ENCODE measurements at places on chromosomes 12 and 14.

DNA sequence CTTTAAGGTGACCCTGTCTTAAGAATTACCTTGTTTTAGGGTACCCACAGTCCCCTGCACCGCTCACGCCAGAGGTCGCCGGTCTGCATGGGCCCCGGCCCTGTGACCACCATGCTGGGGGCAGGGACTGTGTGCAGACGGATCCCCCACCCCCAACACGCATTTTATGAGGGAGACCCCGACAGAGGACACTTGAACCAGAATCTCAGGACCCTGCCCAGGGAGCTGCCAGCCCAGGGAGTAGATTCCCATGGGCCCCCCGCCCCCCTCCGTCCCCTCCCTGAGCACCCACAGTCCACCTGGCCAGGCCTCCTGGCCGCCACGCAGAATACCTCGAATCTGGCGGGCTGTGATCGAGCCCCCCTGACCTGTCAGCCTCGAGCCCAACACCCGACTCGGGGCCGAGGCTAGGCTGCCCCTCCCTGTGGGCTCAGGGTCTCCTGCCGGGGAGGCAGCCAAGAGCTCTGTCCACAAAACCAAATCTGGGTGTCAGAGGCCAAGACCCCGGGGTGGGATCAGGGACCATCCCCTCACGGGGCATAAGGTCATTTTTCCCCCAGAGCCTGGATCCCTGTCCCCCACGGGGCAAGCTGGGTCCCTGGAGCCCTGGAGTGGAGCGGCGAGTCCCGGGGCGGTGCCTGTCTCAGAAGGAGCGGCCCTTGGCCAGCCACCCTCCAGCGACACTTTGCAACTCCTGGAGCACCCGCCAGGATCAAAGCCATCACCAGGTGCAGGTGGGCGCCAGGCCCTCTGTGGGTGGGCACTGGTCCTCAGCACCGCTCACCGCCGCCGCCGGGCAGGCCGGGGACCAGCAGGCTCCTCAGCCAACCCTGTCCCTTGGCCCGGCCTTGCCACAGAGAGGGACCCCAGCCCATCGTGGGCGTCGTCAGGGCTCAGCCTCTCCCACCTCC, 155.8 kb upstream of the PKP2 start:
- DNase-seq = no peak

DNA sequence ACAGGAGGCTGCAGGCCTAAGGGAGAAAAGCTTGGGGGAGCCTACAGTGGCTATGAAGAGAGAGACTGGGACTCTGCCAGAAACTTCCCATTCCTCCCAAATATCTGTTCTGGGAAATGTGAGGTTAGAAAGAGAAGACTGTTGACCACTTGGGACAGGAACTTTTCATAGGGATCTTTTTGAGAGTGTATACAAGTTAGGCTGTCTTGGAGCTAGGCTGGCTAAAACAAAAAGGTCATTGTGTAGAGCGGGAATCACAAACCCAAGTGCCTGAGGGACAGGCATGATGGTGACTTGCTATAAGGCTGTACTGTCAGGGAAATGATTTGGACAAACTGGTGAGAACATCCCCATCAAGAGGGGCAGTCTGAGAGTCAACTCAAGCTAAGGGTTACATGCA, 175.1 kb downstream of the GRIP1 start:
- DNase-seq = no peak

DNA sequence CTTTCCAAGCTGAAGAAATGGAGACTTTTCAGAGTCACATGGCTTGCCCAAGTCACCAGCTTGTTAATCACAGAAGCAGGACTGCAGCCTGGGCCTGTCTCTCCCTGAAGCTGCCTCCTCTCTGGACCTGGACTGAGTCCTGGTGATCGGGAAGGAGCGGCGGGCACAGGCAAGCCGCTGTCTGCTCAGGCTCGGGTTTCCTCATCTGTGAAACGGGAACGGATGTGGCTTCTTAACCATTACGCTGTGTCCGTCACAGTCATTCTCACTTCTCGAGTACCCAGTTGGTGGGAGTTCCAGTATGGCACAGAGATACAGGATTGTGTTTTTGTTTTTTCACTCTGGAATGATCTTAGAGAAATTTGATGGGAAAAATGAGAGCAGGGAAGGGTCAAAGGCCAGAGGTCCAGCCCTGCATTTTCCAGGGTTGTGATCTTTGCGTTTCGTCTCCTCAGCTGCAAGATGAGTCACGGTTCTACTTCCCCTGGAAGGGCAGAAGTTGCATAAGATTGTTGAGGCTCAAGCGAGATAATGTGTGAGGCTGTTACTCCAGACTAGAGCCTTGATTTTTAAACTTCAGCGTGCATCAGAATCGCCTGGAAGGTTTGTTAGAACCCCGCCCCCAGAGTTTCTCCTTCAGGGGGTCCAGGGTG, 7.6 kb upstream of the LRTM2 start:
- DNase-seq = no peak

GRCh38 chr12:12901158-12901791, 9.9 kb downstream of the GPRC5A start:
- DNase-seq = no peak

- DNase-seq = no peak
These were observed 61.7 kb downstream of the PPP1R36 start for GRCh38 chr14:64611358-64612020.

- DNase-seq = no peak
These were observed 25.4 kb downstream of the CD9 start for GRCh38 chr12:6225630-6226001.

- DNase-seq = no peak
These were observed 107.7 kb downstream of the SLC6A15 start for GRCh38 chr12:84804691-84805473.

GRCh38 chr14:66133666-66134065, 352.5 kb upstream of the CCDC196 start:
- DNase-seq = no peak

GRCh38 chr14:70000601-70001000, 121.4 kb downstream of the SMOC1 start:
- DNase-seq = no peak

- DNase-seq = no peak
These were observed 25.1 kb downstream of the LRTM2 start for GRCh38 chr12:1845427-1845826.

GRCh38 chr12:122411537-122411936, 10.9 kb downstream of the CLIP1 start:
- DNase-seq = no peak

GRCh38 chr14:92563765-92564285, 50.2 kb downstream of the RIN3 start:
- no peak for DNase-seq
